Right cardiac atrium (tissue), 5 donors: ENCODE measurements at places on chromosomes 5 and 9. TPM values are rescaled to one million over a fixed set of nuclear protein-coding genes. Genes with fewer than 3 reads are reported as not detected.

Gene FOXD4L5
- total RNA-seq: 0.09 TPM

- no peak for DNase-seq
These were observed 1.6 kb downstream of the CFAP95 start for GRCh38 chr9:69822116-69822750.

- DNase-seq: no peak
These were observed 247.5 kb upstream of the TUT7 start for GRCh38 chr9:86601697-86602096.

GRCh38 chr5:79430196-79430595, 83.7 kb downstream of the HOMER1 start:
- no peak for DNase-seq

- no peak for DNase-seq
These were observed 25.9 kb upstream of the TAL2 start for GRCh38 chr9:105636331-105636730.

Gene ASPN
- total RNA-seq: 9.8 TPM
